Smooth muscle cell of the brain vasculature (primary cell): ENCODE measurements at places on chromosomes 4 and X.

GRCh38 chrX:96721354-96721753, 36.7 kb downstream of the DIAPH2 start:
- no peak for DNase-seq

DNA sequence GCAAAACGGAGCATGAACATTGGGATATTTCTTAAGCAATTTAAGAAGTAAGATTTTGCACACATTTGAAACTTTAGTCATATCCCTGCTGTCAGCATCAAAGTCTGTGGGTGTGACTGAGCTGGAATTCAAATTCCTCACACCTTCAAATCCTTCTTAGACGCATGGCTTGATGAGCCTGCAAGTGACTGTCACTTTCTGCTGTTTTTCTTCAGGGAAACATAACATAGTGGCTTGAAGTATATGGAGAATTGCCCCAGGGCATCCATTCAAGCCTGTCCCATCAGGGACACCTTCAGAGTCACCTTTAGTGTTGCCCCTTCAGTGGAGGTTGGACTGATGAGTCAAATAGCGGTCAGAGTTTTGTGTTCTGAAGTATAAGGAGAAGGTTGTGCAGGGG, 17.4 kb downstream of the FHDC1 start:
- no peak for DNase-seq

DNA sequence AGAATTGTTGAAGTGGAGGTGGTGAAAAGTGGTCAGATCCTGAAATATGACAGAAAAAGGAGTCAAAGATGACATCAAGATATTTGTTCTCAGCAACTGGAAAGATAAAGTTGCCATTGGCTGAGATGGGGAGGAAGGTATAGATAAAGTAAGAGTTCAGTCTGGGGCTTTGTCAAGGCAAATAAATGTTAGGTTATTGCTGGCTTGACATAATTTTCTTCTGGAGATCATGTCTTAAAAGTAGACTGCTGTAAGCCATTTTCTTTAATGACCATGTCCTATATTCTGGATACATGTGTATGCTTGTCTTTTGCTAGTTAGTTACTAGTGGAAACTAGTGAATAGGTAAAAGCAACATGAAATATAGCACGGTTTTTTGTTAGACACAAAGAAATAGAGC, 5.6 kb downstream of the USP53 start:
- no peak for DNase-seq

DNA sequence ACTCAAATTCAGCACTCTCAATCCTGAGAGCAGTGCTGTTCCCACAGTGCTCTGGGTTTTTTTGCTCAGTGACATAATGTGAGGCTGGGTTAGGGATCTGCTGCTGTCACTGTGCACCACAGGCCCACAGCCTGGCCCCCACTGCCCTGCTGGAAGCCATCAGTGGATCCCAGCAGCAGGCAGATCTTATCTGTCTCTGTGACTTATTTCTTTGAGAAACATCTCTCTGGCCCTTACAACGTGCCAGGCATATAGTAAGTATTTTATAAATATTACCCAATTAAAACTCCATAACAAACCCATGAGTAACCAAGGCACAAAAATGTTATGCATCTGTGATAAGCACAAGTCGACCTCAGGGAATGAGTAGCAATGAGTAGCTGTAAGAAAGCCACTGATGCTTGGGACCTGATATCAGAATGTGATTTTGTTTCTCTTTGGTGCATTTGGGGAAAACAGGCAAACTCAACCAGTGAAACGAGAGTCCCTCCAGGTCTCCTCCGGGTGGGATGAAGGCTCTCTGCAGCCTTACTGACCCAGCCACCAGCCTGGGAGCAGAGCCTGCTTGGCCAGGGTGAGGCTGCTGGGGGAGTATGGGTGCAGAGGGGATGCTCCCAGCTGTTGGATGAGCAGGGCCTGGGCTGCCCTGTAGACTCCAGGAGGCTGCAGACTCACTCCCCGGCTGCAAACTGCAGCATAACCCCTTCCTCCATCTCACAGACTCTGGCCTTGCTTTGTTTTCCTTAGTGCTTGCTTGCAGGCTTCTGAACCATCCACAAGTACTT, 172.7 kb upstream of the LNX1 start:
- no peak for DNase-seq
